ENCODE measurements at places on chromosomes 1 and 21. TPM values are rescaled to one million over a fixed set of nuclear protein-coding genes. Genes with fewer than 3 reads are reported as not detected.
A peak's percentile ranks its signal among the peaks of the same experiment; 100 is the strongest.

Gene FCRL5
- 1.2 TPM for total RNA-seq

Gene GPR52
- 2.6 TPM for total RNA-seq

Gene HAO2
- not detected for total RNA-seq

Gene SELENOF
- total RNA-seq: 197 TPM

Gene ZNF644
- 54.7 TPM for total RNA-seq

Gene CASZ1
- 47.5 TPM for total RNA-seq

- no peak for DNase-seq
Measured at GRCh38 chr1:186753241-186753640, 73.0 kb upstream of the PTGS2 start.

DNA sequence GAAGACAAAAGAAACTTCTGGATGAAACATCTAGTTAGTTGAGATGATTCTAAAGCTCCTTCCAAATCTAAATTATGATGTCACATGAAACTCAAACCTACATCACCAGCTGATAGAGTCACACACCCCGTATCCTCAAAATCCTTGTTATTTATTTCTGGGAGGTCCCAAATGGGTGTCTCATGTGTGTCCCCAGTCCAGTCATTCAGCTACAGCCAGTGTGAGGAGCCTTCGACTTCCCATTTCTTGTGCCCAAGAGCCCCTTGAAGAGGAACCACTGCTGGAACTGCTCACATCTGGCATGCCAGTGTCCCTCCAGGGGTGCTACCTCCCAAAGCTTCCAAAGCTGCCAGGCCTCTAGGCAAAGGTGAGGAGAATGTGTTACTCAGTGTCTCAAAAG, 32.5 kb upstream of the KCNA3 start:
- DNase-seq: no peak

- no peak for DNase-seq
Measured at GRCh38 chr21:33821503-33822322, 93.9 kb downstream of the ATP5PO start.

- no peak for DNase-seq
Measured at GRCh38 chr1:39337067-39337466, 132.6 kb downstream of the MACF1 start.

- DNase-seq: no peak
Measured at GRCh38 chr1:56524263-56524662, 55.1 kb downstream of the PLPP3 start.

DNA sequence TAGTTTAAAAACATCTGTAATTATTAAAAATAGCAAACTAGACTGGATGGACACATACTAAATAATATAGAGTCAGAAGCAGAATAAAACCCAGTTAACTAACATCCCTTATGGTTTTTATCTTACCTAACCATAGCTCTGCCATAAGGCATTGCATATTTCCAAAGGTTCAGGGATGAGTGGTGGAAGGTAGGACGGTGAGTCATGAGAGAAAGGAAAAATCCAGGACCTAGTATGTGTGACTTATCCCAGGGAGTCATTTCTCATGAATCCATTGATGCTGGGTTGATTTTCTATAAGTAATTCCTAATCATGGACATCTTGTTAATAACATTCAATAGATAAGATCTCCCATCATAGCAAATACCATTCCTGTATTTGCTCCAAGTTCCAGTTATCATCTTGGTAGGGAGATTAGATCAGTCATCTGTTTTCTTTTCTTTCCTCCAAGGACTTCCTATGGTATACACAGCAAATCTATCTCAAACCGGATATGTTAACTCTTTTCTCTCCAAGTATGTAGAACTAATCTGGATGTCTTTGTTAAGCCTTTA, 490.7 kb upstream of the B3GALT2 start:
- DNase-seq: no peak

DNA sequence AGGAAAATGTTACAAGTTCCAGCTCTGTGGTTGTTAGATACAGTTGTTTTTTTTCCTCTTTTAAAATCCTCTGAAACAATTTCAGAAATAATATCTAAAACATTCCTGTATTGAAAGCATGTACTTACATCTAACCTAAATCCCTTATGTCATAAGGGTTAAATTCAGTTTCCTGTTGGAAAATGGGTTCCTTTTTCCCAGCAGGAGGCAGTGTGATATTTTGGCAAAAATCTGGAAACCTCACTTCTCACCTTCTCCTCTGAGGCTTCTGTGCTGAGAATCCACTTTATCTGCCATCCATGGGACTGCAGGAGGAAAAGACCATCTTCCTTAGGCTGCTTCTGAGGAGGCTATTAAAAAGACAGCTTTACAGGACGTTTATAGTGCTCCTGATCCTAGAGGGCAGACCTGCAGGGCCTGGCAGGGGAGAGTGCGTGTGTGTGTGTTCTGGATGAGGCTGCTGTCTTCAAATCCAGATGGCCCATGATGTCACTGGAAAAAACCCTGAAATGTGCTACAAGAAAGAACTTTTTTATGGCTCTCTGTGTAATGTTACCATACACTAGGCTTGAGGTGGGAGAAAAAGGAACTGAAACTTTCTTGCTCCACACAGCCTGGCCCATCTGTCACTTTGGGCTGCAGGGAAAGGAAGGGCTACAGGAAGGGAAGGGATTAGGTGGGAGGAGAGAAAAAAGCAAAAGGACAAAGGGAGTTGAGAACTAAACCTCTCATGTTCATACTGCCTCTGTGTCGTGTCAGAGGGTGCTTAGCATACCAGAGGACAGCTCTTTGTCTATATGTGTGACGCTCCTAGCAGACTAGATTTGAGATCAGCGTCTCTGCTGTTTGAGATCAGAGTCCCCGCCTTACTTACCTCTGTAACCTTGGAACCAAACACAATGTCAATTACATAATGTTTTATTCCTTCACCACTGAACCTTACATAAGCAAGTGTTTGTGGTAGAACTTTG, 379.2 kb upstream of the SPAG17 start:
- DNase-seq: no peak

GRCh38 chr1:174075245-174075692, 53.1 kb upstream of the RC3H1 start:
- no peak for DNase-seq

DNA sequence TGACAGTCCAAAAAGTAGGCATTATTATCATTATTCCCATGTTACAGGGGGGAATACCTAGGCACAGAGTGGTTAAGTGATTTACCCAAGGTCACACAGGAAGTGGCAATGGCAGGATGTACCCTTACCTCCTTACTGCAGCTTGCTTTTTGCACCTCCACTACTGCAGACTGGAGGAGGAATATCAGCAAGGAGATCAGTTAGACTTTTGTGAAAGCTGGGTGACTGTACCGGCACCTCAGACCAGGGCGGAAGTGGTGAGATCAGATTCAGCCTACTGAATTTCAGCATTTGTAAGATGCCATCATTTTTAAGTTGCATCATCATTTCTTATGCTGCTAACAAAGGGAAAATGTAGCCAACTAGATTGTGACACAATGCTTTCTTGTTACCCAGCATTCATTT, 4.5 kb downstream of the ADARB1 start:
- no peak for DNase-seq

DNA sequence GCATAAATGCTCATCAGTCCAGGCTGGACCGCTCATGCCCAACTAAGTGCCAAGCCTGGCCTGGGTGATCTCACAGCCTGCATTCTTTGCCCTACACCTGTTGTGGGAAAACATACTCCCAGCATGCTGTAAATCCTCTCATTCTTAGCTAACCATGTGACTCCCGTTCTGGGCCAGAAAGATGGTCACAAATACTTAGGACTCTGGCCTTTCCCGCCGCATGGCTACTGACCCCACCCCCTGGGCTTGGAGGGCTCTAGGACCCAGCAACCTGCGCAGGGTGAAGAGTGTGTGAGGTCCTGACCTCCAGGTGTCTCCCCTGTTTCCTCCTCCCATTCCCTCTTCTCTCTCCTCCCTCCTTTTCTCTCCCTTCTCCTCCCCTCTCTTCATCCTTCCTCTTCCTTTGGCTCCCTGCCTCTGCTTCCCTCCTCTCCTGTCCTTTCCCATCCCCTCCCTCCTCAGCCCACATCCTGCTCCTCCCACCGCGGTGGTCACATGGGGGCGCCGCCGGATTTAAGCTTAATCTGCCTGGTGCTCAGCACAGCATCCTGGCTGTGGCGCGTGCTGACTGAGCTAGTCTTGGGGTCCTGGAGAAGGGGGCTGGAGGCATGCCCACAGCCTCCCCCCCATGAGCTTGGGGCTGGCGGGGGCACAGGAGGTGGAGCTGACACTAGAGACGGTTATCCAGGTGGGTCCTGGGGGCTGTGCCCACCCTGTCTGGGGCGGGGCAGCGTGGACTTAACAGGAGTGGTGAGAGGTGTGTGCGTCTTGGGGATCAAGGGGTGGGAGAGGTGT, at the start of gene CROCC:
TSS of gene CROCC (plus strand) at position 541 of the 795 bp plus-strand sequence. CDS start at position 629, 88 bp downstream.
- DNase-seq: peak; percentile 48

DNA sequence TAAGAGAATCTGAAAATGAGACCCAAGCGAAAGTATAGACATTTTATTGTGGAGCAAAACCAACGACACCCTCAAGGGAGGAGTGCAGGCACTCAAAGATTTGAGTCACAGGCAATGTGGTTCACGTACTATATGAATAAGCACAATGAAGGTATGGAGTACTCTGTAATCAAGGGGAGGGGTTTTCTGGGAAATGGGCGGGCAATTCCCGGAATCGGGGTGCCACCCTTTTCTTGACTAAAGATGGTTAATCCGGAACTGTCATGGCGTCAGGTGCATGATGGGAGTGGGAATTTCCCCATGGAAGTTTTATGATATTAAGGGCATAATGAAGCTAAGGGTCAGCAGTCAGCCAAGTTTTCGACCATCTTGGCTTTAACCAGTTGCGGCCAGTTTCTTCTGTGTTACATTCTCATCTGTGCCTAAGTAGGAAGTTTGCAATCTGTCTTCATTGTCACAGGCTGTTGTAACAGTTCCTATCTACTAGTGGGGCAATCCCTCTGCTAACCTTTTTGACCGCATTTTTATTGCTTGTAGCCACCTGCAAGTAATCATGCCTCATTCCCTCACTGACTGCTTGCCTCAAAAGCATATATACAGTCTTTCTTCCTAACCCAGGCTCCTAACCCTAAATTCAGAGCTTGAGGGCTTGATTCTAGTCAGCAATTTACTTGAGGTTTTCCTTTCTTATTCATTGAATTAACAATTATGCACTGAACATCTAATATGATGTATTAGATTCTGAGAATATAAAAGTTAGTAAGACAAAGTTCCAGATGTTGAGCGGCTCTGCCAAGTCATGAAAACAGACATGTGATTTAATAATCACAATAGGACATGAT, 775 bp upstream of the AIM2 start:
- DNase-seq: peak; percentile 63

- no peak for DNase-seq
Measured at GRCh38 chr21:41778930-41779600, 12.2 kb upstream of the RIPK4 start.

- DNase-seq: no peak
Measured at GRCh38 chr1:94101613-94102525, 19.1 kb downstream of the ABCA4 start.

DNA sequence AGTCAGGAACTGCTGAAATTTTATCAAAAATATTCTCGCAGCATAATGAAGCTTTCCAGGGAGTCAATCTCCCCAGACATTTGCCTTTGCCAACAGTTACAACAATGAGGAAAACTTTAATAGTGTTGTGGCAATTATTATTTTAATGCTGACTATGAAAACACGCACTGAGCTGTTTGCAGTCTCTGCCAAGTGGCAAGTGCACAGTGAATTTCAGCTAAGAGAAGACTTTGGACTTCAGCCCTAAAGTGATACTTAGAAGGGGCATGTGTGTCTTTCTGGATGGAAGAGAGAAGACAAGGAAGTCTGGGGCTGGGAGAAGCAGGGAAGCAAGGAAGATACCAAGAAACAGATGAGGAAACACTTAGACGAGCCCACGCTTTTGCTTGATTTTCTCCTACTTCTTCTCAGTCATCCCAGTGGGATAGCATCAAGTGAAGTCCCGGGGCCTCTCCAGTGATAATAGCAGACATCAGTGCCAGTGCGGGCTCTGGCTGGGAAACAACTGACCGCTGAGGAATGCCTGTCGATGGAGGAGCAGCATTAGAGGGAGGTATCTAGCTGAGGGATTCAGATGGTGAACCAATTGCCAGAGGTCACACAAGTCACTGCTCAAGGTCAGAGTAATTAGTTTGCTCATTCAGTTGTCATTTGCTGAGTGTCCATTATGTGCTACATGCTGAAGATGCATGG, 196.3 kb downstream of the TTLL7 start:
- DNase-seq: no peak

DNA sequence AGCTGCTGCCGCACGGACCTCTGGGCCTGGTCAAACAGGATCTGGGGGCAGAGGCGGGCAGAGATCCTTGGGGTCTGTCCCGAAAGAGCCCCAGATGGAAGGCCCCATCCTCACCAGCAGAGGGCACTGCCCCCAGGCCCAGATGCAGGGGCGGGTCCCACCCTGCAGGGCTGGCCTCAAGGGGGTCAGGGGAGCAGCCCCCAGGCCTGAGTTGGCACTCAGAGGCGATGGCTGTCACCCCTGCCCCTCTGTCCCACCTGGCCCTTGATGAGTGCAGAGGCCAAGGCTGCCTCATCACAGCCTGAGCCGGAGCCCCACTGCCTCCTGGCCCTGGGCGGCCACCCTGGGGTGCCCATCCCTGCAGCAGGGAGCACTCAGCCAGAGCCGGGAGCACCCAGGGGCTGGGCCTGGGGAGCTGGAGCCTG, 5.7 kb downstream of the ACAP3 start:
- no peak for DNase-seq

GRCh38 chr1:219020386-219020785, 153.3 kb upstream of the LYPLAL1 start:
- DNase-seq: no peak

GRCh38 chr1:20484519-20485462, 1.2 kb downstream of the CAMK2N1 start:
- no peak for DNase-seq

DNA sequence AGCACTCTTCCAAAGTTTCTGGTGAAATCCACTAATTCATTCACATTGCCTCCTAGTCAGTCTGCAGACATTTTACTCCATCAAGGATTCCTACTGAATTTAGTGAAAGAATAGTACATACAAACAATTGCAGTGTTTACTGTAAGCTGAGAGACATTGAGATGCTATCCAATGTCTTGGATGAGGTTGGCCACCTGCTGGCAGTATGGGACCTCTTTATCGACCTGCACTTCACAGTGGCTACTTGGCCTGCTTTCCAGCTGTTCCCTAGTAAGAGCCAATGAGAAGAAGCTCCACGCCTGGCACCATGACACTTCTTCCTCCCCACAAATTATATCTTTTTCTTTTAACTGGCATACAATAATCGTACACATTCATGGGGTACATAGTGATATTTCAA, 51.5 kb upstream of the LRIF1 start:
- DNase-seq: no peak

GRCh38 chr1:204468206-204468605, 26.4 kb downstream of the PIK3C2B start:
- no peak for DNase-seq

GRCh38 chr1:156658945-156659574, 17.1 kb downstream of the BCAN start:
- no peak for DNase-seq

GRCh38 chr1:41360074-41360785, 1.0 kb upstream of the FOXO6 start:
- DNase-seq: no peak

GRCh38 chr1:87151500-87152421, 176.9 kb upstream of the LMO4 start:
- DNase-seq: peak; percentile 75

Measured in lower lobe of right lung (tissue), 2 donors.